ENCODE measurements at places on chromosomes 3 and 15. TPM values are rescaled to one million over a fixed set of nuclear protein-coding genes. Genes with fewer than 3 reads are reported as not detected.

Gene SOX14
- 1.2 TPM for total RNA-seq

DNA sequence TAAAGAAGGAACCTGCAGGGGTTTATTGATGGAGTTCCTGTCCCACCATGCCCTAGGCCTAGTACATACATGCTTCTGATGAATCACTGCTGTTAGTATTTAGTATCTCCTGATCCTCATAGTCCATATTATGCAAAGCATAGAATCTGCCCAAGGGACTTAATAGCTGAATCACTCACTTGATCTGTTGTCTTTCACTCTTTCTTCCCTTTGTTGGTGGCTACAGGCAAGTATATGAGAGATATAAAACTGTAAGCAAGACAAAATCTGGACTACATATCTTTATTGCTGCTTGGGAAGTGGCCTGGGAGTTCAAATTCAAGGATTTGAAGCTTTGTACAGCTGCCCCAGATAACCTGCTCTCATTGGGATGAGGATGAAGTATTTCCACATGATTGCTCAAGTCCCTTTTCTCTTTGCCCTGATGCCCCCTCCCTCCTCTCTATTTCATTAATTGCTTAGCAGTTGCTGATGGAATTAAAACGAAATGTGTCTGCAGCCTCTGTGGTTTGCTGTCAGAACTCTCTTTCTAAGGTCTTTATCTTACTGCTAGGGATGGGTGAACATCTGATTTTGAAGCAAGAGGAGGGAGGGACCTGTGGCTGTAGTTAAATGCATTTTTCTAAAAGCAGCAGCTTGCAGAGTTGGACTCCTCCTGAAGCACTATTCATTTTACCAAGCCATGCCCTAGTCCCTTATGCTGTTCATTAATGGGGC, 114.1 kb downstream of the ZNF609 start:
- DNase-seq: no peak

Gene CCDC54
- total RNA-seq: not detected

GRCh38 chr3:43707998-43708397, 17.3 kb downstream of the ABHD5 start:
- no peak for DNase-seq

GRCh38 chr3:139870000-139870675, 64.8 kb upstream of the CLSTN2 start:
- DNase-seq: no peak

All from H7 (cell line).